Chondrocyte (in vitro differentiated cells): ENCODE measurements at places on chromosomes 2 and 18. TPM values are rescaled to one million over a fixed set of nuclear protein-coding genes. Genes with fewer than 3 reads are reported as not detected.

DNA sequence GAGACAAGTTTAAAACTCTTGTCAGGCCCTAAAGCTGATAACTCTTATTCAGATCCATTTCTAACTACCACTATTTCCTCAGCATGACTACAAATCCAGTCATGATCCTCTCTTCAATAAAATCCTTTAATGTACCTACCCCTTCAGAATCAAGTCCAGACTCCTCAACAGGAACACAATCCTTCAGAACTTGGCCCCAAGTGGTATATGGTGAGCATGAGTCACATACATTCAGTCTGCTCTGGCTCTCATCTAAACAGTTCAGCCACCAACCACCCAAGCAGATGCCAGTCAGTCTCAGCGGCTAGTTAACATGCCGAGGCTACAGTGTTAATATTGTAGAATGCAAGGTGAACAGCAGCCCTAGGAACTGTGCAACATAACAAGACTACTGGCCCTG is 9.7 kb downstream of the LMAN2L start:
- peak overlapping the region; percentile 57 for H3K27ac ChIP-seq
- no peak overlapping the region for H3K4me3 ChIP-seq
- H3K27me3 ChIP-seq = no peaks in the 10 kb centered on the region
- DNase-seq = no peak
- peaks cover 30% of the 10 kb centered on the region for H3K36me3 ChIP-seq

- DNase-seq = no peak
- H3K4me1 ChIP-seq = peaks cover 21% of the 10 kb centered on the region
- H3K36me3 ChIP-seq = peaks cover 2% of the 10 kb centered on the region
- H3K4me3 ChIP-seq = no peak overlapping the region
These were observed 23.8 kb upstream of the PXDN start for GRCh38 chr2:1767939-1768691.

GRCh38 chr18:40752316-40752715 is 1202.7 kb upstream of the PIK3C3 start:
- H3K36me3 ChIP-seq = no peaks in the 10 kb centered on the region
- H3K27ac ChIP-seq = no peak overlapping the region
- no peaks in the 10 kb centered on the region for H3K27me3 ChIP-seq
- H3K4me3 ChIP-seq = no peak overlapping the region
- no peaks in the 10 kb centered on the region for H3K4me1 ChIP-seq

GRCh38 chr18:21262244-21262643 is 20.2 kb downstream of the GREB1L start:
- peak overlapping the region; percentile 83 for H3K27ac ChIP-seq
- H3K4me3 ChIP-seq = no peak overlapping the region

- no peaks in the 10 kb centered on the region for H3K4me1 ChIP-seq
- H3K27ac ChIP-seq = no peak overlapping the region
- no peak for DNase-seq
- H3K36me3 ChIP-seq = peaks cover 2% of the 10 kb centered on the region
- peaks cover 11% of the 10 kb centered on the region for H3K27me3 ChIP-seq
These were observed 431.3 kb upstream of the SPRED2 start for GRCh38 chr2:65863713-65864112.

Gene ZSWIM2
- not detected in 3 replicates for total RNA-seq

Gene LDLRAD4
- 78.2 to 229 TPM (median 80.5 TPM) in 3 replicates for total RNA-seq

Gene MGAT4A
- total RNA-seq = 1.7 to 2.2 TPM (median 2.1 TPM) in 3 replicates

Gene CRYBA2
- total RNA-seq = not detected in 3 replicates
